ENCODE measurements at places on chromosomes 2 and 18.

GRCh38 chr2:176976736-176977685 is 235.6 kb upstream of the HNRNPA3 start:
- peak; percentile 43 for DNase-seq

GRCh38 chr2:238971318-238972145 is 123.6 kb downstream of the TWIST2 start:
- DNase-seq = no peak

- DNase-seq = no peak
These were observed 950.1 kb downstream of the CNTNAP5 start for GRCh38 chr2:124975224-124975623.

DNA sequence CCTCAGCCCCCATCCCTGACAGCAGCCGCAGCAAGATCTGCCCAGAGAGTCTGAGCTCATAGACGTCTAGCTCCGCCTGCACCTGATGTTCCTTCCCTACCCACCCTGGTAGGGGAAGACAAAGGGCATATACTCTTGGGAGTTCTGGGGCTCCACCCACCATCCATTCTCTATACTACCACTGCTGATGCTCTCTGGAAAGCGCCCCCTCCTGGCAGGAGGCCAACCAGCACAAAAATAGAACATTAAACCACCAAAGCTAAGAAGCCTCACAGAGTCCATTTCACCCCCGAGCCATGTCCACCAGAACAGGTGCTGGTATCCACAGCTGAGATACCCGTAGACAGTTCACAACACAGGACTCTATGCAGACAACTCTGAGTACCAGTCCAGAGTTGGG is 662.6 kb upstream of the FAM98A start:
- no peak for DNase-seq

DNA sequence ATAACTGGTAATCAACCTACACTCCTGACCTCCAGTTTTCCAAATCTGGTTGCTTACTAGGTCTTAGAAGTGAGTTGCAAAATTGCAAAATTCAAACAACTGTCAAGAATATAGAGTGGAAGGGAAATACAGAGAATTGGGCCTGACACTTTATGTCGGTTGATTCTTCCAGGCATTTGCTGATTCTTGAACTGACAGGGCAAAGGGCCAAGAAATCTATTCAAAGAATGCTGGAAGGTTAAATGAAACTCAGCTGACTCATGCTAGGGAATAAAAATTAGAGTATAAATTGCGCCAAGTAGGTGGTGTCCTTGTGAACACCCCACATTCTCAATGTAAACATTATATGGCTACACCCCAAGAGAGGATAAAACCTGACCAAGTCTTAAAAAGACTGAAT is 21.5 kb upstream of the ZSCAN30 start:
- no peak for DNase-seq

DNA sequence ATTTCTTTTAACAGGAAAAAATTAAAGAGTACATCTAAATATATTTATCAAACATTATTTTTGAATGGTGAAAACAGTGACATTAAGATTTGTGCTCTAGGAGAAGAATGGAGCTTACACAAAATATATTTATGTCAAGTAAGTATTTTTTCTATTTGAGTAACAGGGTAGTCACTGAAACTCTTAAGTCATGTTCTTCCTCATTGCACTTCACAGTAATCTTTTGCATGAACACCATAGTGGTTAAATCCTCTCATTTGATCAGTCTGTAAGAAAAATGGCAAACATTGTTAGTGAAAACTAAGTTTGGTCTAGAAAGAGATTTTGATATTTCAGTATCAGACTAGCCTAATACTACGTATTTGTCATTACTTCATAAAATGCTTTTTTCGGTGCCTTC is 8.1 kb downstream of the GMCL1 start:
- DNase-seq = no peak

- DNase-seq = no peak
These were observed 260.1 kb downstream of the GLI2 start for GRCh38 chr2:120995656-120996190.

DNA sequence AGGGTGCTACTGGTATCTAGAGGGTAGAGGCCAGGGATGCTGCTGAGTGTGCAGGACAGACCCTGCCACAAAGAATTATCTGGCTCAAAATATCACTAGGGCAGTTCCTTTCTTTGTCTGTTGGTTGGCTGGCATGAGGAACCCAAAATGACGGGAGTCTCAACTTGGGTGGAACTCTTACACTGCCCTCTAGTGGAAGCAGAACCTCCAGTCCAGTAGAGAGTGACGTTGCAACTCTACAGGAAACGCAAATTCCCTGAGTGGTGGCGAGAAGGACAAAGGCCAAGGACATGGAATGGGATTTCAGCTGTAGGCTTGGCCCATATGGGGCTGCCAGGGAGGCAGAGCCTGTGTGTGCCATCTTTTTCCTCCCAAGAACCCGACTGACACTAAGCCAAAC is 47.1 kb downstream of the COPS8 start:
- DNase-seq = no peak

Data from cerebellar cortex (tissue), 1 donor.